ENCODE measurements at places on chromosomes 5 and 9. TPM values are rescaled to one million over a fixed set of nuclear protein-coding genes. Genes with fewer than 3 reads are reported as not detected.

DNA sequence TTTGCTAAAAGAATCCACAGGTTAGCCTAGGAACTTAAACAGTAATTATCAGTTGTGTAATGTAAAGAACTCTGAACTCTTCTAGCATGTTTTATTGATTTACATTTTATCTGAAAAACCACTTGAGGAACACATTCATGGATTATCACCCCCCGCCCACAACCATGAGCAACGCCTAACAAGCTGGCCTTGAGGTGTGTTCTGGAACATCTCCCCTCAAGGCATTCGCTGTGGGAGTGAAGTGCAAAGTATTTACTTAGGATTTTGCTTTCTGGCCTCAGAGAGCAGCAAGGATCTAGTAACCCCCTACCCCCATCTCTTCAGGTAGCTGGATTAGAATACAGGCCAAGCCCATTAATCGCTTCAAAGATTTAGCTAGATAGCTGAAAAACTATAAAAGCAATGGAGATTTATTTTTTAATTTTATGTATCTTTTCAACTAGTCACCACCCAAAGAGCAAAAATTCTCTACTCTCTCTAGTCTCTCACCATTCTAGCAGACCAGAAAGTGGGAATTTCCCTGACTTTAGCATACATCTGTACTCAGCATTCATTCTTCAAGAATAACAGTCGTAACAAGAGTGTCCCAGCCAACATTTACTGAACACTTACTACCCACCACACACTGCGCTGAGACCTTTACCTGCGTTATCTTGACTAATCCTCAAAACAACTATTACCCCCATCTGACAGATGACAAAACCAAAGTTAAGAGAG is 37.2 kb downstream of the DDX31 start:
- H3K27me3 ChIP-seq, result no peaks in the 10 kb centered on the region
- H3K4me3 ChIP-seq, result no peak overlapping the region
- no peaks in the 10 kb centered on the region for H3K4me1 ChIP-seq
- no peak for DNase-seq
- peaks cover 35% of the 10 kb centered on the region for H3K36me3 ChIP-seq
- no peak overlapping the region for H3K27ac ChIP-seq

DNA sequence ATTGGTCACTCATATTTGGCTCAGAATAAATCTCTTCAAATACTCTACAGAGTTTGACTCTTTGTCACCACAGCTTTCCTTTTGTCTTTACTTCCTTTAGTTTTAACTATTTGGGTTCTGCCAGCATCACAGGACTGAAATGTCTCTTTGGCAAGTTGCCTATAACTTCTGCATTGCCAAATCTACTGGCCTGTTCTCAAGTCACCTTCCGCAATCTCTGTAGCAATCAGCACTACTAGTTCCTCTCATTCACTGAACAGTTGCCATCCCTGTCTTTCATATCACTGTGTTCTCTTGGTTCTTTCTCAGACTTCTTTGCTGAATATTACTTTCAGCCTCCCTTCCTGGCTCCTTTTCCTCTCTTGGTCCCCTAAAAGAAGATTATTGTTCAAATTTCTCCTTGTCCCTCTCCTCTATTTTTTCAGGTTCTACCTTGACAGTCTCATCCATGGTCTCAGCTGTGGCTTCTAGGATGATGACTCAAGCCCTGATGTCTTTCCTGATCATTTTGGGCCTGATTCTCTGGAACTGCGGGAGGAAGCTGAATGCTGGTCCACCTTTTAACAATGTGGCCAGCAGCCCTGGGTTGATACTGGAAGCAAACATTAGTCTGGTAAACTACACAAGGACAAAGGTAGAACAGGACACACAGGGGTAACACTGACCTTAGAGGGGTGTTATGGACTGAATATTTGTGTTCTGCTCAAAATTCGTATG is 44.0 kb upstream of the LIFR start:
- no peak overlapping the region for H3K27ac ChIP-seq
- peaks cover 43% of the 10 kb centered on the region for H3K4me1 ChIP-seq
- no peaks in the 10 kb centered on the region for H3K36me3 ChIP-seq

DNA sequence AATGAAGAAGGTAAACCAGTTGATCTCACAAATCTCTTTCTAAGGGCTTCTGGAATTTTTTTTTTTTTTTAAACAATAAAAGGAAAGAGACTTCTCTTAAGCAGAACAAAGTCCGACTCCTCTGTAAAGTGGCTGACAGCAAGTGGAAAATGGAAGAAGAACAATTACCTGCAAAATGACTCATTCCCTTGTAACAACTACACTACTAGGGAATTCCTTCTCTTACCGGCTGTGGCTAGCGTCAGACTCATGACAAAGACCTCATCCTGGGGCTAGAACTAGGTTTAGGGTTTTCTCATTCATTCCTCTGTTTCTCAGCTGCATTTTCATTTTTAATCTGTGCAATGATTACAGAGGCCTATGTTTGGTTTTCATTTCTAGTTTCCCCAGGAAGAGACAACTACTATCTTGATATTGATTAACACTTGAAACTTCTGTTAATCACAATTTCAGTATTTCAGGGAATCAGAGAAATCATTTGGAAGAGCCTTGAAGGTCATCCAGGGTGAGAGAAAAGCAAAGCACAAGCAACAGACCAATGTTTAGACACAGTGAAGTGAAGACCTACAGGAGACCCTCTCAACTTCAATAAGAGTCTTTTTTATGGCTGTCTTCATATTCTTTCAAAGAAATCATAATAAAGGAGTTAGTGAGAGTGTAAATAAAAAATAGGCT is 437.9 kb downstream of the RAB3C start:
- H3K4me3 ChIP-seq, result no peak overlapping the region
- no peaks in the 10 kb centered on the region for H3K27me3 ChIP-seq
- no peaks in the 10 kb centered on the region for H3K36me3 ChIP-seq
- no peak overlapping the region for H3K27ac ChIP-seq

Gene QRFP
- not detected for total RNA-seq

GRCh38 chr5:72623936-72624335 is 116.7 kb upstream of the ZNF366 start:
- H3K27me3 ChIP-seq, result no peaks in the 10 kb centered on the region
- no peak overlapping the region for H3K27ac ChIP-seq
- H3K4me3 ChIP-seq, result peak overlapping the region; percentile 31
- H3K4me1 ChIP-seq, result peaks cover 32% of the 10 kb centered on the region

All from GM23248 (cell line).